ENCODE measurements at places on chromosomes 7 and 10.

DNA sequence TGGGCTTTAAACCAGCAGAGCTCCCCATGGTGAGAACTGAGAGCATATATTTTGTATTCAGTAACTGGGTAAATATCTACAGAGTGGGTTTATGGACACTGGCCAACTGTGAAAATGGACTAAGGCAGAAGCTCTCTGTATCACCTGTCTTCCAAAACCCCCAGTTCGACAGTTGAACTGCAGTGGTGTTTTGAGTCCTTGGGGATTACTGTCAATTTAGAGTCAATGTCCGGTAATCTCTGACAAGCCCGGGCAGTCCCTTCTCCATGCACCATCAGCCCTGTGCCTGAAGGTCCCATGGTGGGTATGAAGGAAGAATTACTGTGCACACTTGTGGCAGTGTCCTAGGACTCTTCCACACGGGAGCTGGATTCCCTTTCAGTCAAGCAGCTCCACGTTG is 235.0 kb downstream of the CCSER2 start:
- DNase-seq, result no peak

DNA sequence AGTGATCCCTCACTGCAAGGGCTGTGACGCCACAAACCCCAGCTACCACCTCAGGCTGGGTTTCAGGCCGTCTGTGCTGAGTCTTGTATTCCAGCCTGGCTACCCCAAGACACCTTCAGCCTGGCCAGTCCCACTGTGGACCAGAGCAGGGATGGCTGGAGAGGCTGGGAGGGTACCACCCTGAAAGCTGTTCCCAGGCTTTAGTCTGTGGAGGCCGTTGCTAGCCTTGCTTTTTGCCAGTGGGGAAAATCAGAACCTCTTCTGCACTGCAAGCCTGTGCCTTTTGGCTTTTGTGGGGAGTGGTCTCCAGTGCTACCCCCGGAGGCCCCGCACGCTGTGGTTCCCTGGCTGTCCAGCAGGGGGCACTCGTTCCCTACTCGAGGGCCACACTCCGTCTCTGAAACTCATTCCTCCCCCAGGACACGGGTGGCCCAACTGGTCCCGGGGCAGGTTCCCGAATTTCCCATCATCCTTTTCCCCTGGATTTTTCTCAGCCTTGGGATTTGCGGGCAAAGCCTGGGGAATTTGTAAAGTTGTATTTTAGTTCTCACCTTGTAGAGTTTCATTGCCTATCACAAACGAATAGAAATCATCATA is 128.4 kb upstream of the BTBD16 start:
- DNase-seq, result peak; percentile 33

DNA sequence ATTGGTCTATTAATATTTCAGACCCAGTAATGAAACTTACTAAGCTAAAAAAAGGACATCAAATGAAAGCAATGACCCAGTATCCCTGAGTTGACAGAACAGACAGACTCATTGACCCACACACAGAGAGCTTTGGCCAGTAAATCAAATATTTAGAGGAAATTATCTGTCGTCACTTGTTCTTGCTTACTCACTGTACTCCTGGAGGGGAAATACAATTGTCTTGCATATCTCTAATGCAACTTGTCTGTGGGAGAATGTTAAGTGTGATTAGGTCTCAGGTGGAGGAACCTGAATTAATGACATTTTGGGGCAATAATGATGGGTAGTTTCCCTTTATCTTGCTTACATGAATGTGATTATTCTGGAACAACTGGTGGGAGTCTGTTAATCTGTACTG is 80.4 kb downstream of the CUBN start:
- no peak for DNase-seq

DNA sequence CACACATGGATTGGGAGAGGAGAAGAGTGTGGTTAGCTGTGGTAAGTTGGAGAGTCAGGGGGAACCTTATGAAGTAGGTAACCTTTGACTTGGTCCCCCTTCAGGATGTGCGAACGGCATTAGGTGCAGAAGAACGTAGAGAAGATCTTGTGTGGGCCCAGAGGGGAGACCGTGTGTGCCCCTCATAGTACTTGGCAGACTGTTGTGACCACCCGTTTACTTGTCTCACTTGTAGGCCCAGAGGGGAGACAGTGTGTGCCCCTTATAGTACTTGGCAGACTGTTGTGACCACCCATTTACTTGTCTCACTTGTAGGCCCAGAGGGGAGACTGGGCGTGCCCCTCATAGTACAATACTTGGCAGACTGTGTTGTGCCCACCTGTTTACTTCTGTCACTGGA is 2.6 kb downstream of the GTPBP4 start:
- DNase-seq, result no peak

GRCh38 chr10:71270301-71271220 is 48.5 kb upstream of the SLC29A3 start:
- peak; percentile 36 for DNase-seq

GRCh38 chr7:94061326-94061725 is 57.2 kb upstream of the BET1 start:
- DNase-seq, result no peak

- no peak for DNase-seq
Measured at GRCh38 chr7:1750541-1751021, 80.5 kb downstream of the ELFN1 start.

DNA sequence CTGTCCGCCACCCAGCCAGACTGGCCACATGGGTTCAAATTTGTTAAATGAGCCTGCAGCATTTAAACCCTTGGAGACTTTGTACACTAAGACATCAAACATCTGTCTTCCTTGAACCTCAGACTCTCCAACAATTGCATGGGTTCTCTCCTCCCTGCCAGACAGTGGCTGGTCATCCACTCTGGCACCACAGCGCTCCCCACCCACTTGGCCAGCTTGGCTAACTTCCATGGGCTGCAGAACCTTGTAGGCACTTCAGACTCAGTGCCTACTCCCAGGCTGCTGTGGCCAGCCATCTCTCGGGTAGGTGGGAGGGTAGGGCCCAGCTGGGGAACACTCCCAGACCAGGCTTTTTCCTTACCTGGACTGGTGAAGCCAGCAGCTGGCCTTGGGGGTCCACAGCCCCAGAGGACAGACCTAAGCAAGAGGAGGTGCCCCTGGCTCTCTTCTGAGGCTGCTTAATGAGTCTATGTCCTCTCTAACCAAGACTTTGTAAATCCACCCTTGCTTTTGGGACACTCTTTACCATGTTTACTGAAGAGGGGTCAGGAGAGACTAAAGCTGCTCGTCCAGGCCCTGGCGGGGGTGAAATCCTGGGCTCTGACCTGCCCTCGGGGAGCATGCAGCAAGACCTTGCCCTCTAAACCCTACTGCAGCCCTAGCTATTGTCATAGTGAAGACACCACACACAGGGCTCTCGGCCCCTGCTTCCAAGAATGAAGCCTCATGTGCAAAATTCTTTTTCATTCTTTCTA is 82.7 kb downstream of the ARHGAP22 start:
- DNase-seq, result no peak

DNA sequence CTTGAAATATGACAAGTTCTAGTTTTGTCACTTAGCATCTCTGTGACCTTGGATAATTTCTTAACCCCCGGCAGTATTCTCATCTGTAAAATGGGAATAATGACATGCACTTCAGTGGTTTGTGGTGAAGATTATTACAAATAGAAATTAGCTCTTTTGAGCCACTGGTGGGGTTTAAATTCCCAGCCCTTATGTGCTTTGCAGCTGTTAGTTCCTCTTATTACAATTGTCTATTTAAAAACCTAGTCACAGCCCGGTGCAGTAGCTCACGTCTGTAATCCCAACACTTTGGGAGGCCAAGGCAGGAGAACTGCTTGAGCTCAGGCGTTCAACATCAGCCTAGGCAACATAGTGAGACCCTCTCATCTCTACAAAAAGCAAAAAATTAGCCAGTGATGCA is 30.1 kb downstream of the CAV1 start:
- DNase-seq, result no peak

DNA sequence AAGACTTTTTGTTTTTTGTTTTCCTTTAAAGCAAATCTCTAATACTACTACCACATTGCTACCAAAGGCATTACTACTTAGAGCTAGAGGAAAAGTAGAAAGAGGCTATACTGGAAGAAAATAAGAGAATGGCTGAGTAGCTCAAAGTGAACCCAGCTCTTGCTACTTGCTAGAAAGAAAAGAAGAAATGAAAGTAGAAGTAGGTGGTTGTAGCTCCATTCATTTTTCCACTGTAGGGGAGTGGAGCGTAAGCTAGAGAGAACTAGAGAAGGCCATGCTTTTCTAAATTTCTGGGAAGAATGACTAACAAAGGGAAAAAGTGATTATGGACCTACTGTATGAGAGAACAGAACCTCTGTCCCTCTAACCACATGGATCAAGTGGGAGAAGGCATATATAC is 184.4 kb downstream of the PON1 start:
- DNase-seq, result no peak

DNA sequence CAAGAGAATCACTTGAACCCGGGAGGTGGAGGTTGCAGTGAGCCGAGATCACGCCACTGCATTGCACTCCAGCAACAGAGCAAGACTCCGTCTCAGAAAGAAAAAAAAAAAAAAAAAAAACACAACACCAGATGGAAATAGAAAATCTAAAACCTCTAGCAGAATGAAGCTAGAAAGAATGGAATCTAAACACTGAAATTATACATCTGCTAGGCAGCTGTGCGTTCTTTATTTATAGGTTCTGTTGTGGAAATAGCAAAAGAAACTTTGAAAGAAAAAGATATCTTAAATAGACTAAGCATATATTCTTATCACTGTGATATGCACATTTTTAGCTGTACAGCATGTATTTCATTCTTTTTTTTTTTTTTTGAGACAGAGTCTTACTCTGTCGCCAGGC is 17.1 kb downstream of the BMPR1A start:
- DNase-seq, result no peak

DNA sequence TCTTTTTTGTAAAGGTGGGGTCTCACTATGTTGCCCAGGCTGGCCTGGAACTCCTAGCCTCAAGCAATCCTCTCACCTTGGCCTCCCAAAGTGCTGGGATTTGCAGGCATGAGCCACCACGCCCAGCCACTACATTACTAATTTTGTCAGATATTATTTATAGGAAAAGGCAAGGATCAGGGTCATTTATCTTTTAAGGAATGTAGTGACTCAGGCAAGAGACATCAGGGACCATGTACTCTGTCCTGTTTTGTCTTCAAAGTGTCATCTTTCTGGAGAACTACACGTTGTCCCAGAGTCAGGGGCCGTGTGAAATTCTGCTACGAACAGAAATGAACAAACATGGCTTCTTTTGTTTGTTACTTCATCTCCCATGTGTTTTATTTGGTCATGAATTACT is 105.3 kb downstream of the NPTX2 start:
- no peak for DNase-seq

DNA sequence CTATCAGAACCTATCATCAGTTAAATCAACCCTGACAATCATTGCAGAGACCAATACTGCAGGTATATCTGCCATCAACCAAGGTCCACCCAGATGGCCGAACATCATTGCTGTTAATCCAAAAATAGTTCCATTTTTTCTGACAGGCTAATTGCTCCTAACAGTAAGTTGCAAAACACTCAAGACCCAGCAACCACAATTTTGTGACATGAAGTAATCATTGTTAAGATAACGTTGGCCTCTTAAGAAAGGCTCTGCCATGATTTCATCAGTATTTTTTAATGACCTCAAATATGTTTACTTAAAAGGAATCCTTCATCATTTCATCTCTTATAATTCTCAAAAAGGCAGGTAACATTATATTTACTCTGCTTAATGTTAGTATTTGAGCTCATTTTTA is 553.4 kb upstream of the POM121L12 start:
- DNase-seq, result no peak

- DNase-seq, result no peak
Measured at GRCh38 chr10:132560241-132560731, 22.7 kb downstream of the INPP5A start.

- no peak for DNase-seq
Measured at GRCh38 chr7:139182363-139182762, 48.7 kb upstream of the UBN2 start.

- no peak for DNase-seq
Measured at GRCh38 chr7:44081266-44081748, 1.0 kb downstream of the POLM start.

- no peak for DNase-seq
Measured at GRCh38 chr10:110750931-110751330, 106.8 kb downstream of the RBM20 start.

GRCh38 chr7:40194745-40195144 is 59.9 kb downstream of the SUGCT start:
- DNase-seq, result no peak

GRCh38 chr10:120650705-120651399 is 193.8 kb downstream of the PLPP4 start:
- no peak for DNase-seq

GRCh38 chr7:47461161-47461560 is 120.8 kb downstream of the TNS3 start:
- no peak for DNase-seq

DNA sequence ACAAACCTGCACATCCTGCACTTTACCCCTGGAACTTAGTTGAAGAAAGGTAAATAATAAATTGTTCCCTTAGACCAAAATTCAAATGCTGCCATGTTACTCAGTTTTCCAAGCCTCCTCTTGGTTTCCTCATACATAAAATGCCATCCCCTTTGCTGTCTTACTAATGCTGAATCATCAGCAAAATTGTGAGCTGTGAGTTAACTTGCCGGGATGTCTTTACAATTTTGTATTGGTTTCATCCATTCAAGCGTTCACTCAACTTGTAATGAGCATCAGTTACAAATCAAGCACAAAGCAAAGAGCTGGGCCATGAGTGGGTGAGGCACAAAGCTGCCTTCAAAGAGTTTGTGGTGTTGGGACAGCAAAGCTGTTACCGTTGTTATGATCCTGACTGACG is 395.8 kb upstream of the ZMIZ1 start:
- no peak for DNase-seq

Measured in activated CD4-positive, alpha-beta T cell treated with anti-CD3 and anti-CD28 coated beads, Interleukin-2, amount 50 U/mL, for 48 hours (primary cell).